ENCODE measurements at places on chromosomes 2 and 18.

GRCh38 chr2:205752296-205752820, 70.1 kb downstream of the NRP2 start:
- DNase-seq, result no peak

DNA sequence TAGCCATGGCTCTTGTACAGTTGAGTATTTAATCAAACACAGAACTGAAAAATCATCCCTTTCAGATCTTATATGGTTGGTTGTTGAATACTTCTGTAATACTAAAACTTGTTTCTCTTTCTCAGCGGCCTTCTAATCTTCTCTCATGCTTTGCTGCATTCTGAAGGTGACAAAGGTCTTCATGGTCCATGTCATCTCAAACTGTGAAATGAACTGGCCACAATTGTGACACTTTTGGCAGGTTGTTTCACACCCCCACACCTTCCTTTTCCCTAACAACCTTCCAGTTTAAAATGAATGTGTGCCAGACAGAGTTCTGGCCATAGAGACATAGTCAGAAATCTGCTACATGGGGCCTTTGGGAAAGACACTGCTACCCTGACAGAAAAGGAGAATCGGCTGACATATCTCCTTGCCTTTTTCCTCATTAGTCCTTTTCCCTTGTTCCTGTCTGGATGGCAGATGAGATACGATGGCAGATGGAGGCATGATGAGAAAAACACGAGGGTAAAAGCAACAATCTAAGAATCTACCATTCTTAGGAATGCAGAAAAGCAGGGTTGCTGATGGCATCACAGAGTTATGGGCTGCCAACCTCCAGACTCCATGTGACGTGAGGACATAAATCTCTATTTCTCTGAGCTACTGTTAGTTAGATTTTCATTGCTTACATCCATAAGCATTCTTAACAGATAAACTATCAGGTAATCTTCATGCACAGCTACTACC, 106.5 kb downstream of the PIGN start:
- DNase-seq, result no peak

- DNase-seq, result no peak
Observed at GRCh38 chr2:212364112-212364985, 174.3 kb downstream of the ERBB4 start.

- DNase-seq, result no peak
Observed at GRCh38 chr2:199946836-199947235, 8.5 kb downstream of the TYW5 start.

GRCh38 chr18:42792731-42793130, 322.8 kb downstream of the RIT2 start:
- DNase-seq, result no peak

All from RWPE1 (cell line).